Bronchial epithelial cell (primary cell): ENCODE measurements at places on chromosomes 11 and 22. TPM values are rescaled to one million over a fixed set of nuclear protein-coding genes. Genes with fewer than 3 reads are reported as not detected.
A peak's percentile ranks its signal among the peaks of the same experiment; 100 is the strongest.

Gene OR8A1
- not detected in 2 replicates for total RNA-seq

Gene OSM
- not detected in 2 replicates for total RNA-seq

- DNase-seq = no peak
Measured at GRCh38 chr11:36408498-36409136, 101.5 kb downstream of the TRAF6 start.

DNA sequence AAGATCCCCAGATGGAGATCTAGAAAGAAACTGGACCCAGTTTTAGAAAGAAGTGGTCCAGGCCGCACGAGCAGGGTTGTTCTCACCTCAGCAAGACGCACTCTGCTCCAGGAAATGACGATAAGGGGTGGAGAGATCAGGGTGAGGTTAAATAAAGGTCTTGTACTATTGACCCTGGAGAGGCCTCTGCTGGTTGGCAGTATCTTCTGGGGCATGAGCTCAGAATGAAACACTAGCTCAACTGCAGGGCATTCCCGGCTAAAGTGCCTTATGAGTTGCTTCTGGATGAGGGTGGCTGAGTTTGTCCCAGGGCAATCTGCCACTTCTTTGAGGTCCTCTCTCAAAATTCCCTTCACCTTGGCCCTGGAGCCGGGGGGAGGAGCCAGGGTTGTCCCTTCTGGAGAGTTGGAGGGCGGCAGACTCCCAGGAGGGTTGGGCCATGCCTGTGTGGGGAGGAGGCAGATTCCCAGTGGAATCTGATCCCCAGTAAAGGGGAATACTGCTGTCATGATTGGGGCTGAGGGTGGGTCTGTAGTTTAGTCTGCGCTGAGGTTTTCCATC is 10.9 kb downstream of the USP2 start:
- DNase-seq = no peak

GRCh38 chr11:128039140-128040021 is 548.0 kb downstream of the ETS1 start:
- DNase-seq = peak; percentile 83

DNA sequence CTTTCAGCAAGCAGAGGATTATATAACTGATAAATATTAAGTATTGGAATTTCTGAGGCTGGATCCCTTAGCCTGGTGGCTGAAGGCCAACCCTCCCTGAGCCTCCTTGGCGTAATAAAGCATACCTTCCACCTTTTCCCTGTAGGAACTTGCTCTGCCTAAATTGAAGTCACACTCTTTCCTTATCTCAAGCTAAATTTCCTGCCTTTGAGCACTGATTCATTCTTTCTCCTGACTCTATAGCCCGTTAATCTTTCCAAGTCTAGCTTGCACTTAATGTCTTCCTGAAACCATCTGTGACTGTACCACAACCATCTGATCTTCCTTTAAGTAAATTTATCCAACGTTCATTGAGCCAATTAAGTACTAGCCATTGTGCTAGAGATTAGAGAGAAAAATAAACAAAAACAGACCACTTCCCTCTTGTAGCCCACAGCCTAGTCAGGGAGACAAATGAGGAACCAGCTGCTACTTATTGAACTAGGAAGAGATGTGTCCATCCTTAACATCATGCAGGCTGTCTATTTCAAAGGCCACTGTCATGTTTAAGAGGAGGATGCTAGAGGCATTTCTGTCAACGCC is 62.9 kb downstream of the GRK3 start:
- DNase-seq = peak; percentile 69
